CD14-positive monocyte (primary cell): ENCODE measurements at places on chromosomes 2 and 18.

- DNase-seq, result no peak
Measured at GRCh38 chr2:15043336-15044058, 411.0 kb downstream of the LRATD1 start.

- DNase-seq, result peak; percentile 14
Measured at GRCh38 chr2:128091726-128092080, 703 bp downstream of the UGGT1 start.

DNA sequence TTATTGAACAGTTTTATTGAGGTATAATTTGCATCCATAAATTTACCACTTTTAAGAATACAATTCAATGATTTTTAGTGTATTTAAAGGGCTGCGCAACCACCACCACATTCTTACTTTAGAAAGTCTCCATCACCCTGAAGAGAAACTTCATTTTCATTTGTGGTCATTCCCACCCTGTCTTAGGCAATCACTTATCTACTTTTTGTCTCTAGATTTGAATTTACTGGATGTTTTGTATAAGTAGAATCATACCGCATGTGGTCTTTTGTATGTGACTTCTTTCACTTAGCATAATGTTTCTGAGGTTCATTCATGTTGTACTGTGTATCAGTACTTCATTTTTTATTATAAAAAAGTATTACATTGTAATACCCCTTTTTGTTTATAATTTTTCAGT is 17.9 kb upstream of the SLC4A10 start:
- DNase-seq, result no peak

GRCh38 chr18:61785588-61785987 is 107.2 kb downstream of the RNF152 start:
- DNase-seq, result no peak

DNA sequence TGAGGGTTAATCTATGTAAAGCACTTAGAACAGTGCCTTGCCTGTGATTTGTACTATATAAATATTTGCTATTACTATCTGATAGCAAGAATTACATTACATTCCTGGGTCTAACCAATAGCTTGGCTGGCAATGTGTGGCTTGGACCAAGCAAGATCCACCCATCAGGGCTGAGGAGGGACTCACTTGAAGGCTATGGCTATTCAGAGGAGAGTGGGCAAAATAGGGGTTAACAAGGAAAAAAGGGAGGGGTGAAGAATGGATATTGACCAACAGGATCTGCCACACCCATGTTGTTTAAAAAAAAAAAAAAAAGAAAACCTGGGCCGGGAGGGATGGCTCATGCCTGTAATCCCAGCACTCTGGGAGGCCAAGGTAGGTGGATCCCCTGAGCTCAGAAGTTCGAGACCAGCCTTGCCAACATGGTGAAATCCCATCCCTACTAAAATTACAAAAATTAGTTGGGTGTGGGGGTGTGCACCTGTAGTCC is 20.0 kb upstream of the TMBIM1 start:
- DNase-seq, result no peak

DNA sequence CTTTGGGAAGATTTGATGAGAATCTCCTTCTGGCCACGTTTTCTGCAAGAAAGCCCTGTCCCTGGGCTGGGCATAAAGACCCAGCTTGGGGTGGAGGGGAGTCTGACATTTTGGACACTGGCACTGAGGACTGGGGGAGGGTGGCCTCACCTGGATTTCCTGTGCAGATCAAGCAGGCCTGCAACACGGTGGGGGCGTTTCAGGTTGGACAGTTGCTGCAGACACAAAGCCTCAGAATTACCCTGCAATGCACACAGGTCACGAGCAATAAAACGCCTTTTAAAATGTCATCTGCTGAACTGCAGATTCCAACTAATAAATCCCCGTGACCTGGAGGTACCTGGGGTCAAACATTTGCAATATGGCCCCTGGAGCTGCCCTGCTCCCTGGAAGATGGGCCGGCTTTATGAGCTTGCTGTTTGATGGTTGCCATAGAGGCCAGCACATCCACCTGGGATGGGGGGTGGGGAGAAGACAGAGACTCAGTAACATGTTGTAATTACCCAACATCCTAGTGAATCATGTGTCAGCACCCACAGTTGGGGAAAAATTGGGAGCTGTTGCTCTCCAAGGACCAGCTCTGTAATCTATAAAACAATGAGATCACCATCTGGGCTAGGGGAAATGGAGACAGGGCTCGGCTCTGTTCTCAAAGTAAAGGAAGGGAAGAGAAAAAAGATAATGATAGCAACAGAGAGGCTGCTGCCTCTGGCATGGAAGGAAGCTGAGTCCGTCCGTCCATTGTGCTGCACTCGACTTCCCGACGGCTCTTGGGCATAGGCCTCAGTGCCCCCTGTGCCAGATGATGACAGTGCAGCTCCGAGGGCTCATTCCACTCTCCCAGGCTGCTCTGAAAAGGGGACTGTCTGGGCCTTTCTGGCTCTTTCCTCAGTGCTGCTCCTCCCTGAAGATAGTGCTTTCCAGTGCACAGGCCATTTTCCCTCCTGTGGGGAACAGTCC is 340.3 kb downstream of the CYRIA start:
- DNase-seq, result no peak

DNA sequence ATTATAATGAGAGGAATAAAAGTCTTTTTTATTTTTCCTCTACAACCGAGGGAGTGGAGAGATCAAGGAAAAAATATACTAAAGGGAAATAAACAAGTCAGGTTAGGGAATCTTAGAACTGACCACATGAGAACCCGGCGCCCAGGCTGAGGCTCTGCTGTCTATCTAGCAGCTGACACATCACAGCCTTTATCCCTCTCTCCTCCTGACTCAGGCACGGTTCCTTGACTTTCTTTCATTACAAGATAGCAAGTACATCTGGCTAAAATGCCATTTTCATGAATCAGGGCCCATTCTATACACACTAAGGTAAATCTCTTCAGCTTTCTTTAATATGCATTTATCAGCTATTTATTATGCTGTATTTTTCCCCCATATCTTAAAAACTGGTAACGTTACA is 296.0 kb downstream of the TMX3 start:
- no peak for DNase-seq

DNA sequence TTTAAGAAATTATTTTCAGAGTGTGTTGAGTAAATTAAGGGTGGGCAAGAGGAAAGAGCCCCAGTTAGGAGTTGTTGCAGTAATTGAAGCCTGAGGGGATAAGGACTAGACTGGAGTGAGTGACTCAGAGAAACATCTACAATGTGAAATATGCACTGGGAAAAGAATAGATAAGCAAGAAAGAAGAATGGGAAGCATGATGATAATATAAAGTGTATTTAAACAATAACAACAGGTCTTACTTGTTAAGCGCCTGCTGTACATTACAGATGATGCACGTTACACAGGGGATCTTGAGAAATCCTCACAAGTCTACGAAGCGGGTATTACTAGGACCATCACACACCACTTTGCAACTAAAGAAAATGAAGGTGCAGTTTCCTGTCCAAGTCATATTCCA is 73.6 kb upstream of the STK17B start:
- no peak for DNase-seq

DNA sequence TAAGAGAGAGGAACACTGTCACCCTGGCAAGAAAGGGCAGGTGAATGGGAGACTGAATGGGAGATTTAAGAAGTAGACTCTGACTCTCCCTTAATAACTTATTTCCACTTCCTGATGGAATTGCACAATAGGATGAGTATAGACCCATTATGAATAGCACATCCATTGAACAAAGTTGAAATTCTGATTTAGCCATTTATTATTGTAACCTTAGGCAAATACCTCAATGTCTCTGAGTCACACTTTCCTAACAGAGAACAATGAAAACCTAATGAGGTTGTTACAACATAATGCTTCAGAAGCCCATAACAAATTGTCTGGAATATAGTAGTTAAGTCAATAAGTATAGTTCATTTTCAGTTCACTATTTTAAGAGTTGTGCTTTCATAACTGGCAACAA is 78.9 kb downstream of the NRXN1 start:
- no peak for DNase-seq
